ENCODE measurements at places on chromosomes 4 and X.

DNA sequence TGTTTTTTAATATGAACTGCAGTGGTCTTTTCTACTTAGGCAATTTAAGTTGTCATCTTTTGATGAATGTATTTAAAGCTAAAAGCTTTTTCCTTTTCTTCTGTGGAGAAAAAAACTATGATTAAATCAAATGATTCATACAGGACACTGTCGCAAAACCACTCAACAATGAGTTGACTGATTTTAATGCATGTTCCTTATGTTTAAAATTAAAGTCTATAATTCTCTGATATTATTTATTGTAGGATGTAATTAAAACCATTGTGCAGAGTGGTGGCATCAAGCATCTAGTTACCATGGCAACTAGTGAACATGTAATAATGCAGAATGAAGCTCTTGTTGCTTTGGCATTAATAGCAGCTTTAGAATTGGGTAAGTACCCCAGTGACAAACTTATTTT is 172.5 kb downstream of the RAP1GDS1 start:
- DNase-seq = no peak

DNA sequence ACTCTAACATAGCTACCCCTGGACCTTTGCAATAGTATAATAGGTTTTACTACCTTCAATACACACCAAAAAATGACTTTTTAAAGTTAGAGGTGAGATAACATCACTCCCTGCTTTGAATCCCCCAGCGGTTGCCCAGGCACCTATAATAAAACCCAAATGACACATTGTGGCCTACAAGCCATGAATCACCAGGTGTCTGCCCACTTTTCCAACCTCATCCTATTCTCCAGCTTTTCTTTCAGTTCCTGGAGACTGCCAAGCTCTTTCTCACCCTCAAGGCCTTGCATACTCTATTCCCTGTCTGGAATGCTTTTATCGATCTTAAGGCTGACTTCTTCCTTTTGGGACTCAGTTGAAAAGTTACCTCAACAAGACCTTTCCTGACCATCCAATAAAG is 16.4 kb upstream of the PRSS48 start:
- no peak for DNase-seq

- no peak for DNase-seq
Measured at GRCh38 chrX:14013054-14013453, 16.6 kb downstream of the GEMIN8 start.

- DNase-seq = no peak
Measured at GRCh38 chr4:144295286-144295995, 154.9 kb upstream of the GYPA start.

Measured in testis (tissue), 5 donors.